Stimulated activated CD8-positive, alpha-beta memory T cell treated with anti-CD3 and anti-CD28 coated beads, Interleukin-4, amount 100 ng/mL, for 1 hour (primary cell): ENCODE measurements at places on chromosomes 7 and 10.

GRCh38 chr10:52066383-52066782 is 247.7 kb upstream of the DKK1 start:
- no peak for DNase-seq

- DNase-seq = no peak
Measured at GRCh38 chr10:131082991-131083481, 228.5 kb downstream of the TCERG1L start.

DNA sequence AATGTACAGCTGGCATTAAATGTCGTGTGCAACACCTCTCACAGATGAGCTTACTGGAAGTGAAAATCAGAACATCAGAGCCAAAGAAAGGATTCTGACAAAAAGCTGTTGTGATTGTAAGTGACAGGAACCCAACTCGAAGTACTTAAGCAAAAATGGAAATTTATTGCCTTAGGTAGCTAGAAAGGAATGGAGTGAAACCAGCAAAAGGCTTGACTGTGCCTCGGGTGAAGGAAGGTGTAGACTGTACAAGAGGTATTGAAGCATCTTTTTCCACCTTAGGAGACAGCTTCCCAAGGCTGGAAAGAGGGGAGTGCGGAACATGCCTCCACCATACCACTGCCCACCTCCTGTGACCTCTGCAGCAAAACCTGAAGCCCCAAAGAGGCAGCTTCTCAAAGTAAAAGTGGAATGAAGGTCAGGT is 27.3 kb upstream of the ITGB1 start:
- no peak for DNase-seq

GRCh38 chr7:113404245-113404644 is 285.9 kb upstream of the SMIM30 start:
- DNase-seq = no peak

DNA sequence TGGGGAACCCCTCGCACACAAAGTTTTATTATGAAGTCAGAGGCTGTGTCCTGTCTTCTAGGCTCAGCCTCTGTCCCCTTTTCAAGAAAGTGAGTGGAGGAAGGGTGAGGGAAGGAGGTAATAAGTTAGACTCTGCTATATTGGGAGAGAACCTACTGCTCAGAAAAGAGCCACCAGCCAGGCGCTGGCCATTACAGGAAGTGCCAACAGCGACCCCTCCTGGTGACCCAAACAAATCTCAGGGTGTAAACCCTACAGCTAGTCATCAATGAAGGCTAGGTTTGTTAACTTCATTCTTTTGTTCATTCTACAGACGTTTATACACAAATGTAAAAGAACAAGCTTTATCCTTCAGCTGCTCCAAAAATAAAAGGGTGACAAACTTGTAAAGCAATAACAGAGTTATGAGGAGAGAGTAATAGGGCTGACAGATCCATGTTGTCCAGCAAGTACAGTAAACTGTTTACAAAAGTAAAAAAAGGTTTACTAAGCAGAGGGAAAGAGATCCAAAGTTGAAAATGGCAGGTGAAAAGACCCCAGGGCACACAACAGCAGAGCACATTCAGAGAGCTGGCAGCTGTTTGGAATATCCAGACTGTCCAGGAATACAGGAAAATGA is 82.7 kb downstream of the FAM204A start:
- no peak for DNase-seq
